Mesothelial cell of epicardium (in vitro differentiated cells): ENCODE measurements at places on chromosomes 6 and 20.

GRCh38 chr6:106959985-106960384, 14.5 kb downstream of the CD24 start:
- H3K4me1 ChIP-seq, result no peaks in the 10 kb centered on the region
- no peaks in the 10 kb centered on the region for H3K27me3 ChIP-seq
- no peak for DNase-seq
- no peak overlapping the region for H3K27ac ChIP-seq

DNA sequence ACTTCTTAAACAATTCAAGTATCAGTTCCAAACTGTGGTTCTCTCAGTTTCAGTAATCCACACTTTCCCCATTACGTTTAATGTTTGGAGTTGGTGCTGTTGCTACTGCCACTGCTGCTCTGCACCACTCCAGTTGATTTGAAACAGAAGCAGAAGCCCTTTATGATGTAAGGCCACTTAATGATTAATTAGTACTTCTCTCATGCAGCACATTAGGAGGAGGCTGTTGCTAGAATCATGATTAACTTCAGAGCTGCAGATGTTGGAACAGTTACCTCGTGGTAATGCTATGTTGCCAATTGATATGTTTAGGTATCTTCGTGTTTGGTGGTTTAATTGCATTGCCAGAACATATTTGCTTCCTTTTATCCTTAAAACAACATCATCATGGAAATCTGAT, 986.2 kb upstream of the CITED2 start:
- peaks cover 17% of the 10 kb centered on the region for H3K4me1 ChIP-seq
- H3K36me3 ChIP-seq, result peaks cover 13% of the 10 kb centered on the region
- no peak overlapping the region for H3K4me3 ChIP-seq
- no peak overlapping the region for H3K27ac ChIP-seq

DNA sequence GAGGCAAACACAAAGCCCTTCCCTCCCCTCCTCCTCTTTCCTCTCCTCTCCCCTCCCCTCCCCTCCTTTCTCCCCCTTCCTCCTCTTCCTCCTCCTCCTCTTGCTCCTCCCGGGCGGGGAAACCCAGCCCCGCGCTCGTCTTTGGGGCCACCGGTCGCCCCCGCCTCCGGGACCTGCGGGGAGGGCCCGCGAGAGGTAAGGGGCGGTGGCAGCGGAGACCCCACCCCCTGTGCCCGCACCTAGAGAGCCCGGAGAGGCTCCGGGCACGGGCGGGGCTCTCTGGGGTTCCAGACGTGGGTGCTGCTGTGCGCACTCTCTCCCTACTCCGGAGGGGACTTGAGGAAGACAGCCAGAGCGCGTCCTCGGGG, at the start of gene RIN2:
TSS of gene RIN2 (plus strand) at position 126 of the 368 bp plus-strand sequence. CDS start 131,344 bp downstream, outside the sequence.
- peaks cover 48% of the 10 kb centered on the region for H3K4me1 ChIP-seq
- H3K4me3 ChIP-seq, result peak within 1 kb of the TSS; percentile 92
- no peak for DNase-seq
- H3K27ac ChIP-seq, result peak within 1 kb of the TSS; percentile 98

GRCh38 chr6:33865478-33866077, 61.8 kb upstream of the MLN start:
- no peak overlapping the region for H3K4me3 ChIP-seq
- H3K36me3 ChIP-seq, result no peaks in the 10 kb centered on the region
- no peak overlapping the region for H3K27ac ChIP-seq
- peaks cover 6% of the 10 kb centered on the region for H3K4me1 ChIP-seq
- peaks cover 33% of the 10 kb centered on the region for H3K27me3 ChIP-seq

DNA sequence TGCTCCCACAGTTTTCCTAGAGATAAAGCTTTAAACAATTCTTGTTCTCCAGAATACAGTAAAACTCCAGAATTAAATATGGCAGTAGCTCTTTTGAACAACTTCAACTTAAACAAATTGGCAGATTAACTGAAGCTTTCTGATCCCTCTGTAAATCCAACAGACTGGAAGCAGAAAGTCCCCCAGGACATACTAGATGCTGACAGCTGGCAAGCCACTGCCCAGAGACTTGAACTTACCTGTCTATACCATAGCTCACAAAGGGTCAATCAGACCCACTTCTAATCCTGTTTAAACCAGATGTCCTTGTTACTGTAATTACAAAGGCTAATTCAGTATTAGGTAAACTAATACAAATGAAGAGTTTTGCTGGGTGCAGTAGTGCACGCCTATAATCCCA, 12.3 kb downstream of the GPLD1 start:
- no peak overlapping the region for H3K27ac ChIP-seq
- no peak for DNase-seq
- no peaks in the 10 kb centered on the region for H3K27me3 ChIP-seq
- peaks cover 7% of the 10 kb centered on the region for H3K36me3 ChIP-seq
- no peak overlapping the region for H3K4me3 ChIP-seq

DNA sequence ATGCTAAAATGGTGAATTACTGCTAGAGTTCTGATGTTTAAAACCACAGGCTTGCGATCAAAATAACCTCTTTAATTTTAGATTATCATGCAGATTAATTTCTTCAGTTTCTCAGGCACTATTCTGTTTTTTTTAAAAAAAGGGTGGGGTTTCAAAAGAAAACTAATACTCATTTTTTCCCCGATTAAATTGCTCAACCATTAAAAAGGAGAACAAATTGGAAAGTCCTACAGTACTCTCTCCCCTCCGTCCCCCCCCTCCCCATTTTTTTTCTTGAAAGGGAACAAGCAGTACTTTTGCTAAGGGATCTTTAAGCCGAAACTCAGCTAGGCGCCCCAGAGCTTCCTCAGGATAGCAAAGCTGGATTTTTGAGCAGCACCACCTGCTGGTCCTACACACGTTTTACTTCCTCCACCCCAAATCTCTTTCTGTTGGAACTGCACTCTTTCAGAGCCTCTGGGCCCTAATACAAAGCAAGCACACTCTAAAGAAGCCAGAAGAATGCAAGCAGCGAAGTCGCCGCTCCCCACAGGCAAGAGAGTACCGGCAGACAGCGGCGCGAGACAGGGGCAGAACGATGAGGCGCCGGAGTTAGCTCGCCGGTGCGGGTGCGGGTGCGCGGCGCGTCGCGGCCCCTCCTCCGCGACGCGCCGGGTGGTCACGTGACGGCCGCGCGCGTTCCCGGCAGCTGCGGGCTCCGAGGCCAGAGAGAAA, at the start of gene RNF146:
TSS of gene RNF146 (plus strand) at position 687 of the 714 bp plus-strand sequence. CDS start 13,475 bp downstream, outside the sequence.
- H3K27ac ChIP-seq, result peak within 1 kb of the TSS; percentile 99
- peak within 1 kb of the TSS; percentile 93 for H3K4me3 ChIP-seq

GRCh38 chr20:59587570-59587969, 16.8 kb upstream of the PHACTR3 start:
- H3K27ac ChIP-seq, result no peak overlapping the region
- peaks cover 39% of the 10 kb centered on the region for H3K27me3 ChIP-seq
- H3K36me3 ChIP-seq, result no peaks in the 10 kb centered on the region
- no peak overlapping the region for H3K4me3 ChIP-seq

GRCh38 chr6:133223452-133224029, 17.6 kb upstream of the EYA4 start:
- H3K27me3 ChIP-seq, result peaks cover 14% of the 10 kb centered on the region
- no peak overlapping the region for H3K4me3 ChIP-seq
- DNase-seq, result no peak

GRCh38 chr6:147384737-147385710, 123.5 kb upstream of the SAMD5 start:
- H3K27ac ChIP-seq, result no peak overlapping the region
- no peaks in the 10 kb centered on the region for H3K27me3 ChIP-seq
- peaks cover 6% of the 10 kb centered on the region for H3K4me1 ChIP-seq
- peaks cover 28% of the 10 kb centered on the region for H3K36me3 ChIP-seq
- H3K4me3 ChIP-seq, result no peak overlapping the region

GRCh38 chr6:98579079-98579478, 255.3 kb upstream of the POU3F2 start:
- no peaks in the 10 kb centered on the region for H3K36me3 ChIP-seq
- H3K4me3 ChIP-seq, result no peak overlapping the region
- DNase-seq, result no peak
- H3K27me3 ChIP-seq, result no peaks in the 10 kb centered on the region
- H3K27ac ChIP-seq, result no peak overlapping the region

DNA sequence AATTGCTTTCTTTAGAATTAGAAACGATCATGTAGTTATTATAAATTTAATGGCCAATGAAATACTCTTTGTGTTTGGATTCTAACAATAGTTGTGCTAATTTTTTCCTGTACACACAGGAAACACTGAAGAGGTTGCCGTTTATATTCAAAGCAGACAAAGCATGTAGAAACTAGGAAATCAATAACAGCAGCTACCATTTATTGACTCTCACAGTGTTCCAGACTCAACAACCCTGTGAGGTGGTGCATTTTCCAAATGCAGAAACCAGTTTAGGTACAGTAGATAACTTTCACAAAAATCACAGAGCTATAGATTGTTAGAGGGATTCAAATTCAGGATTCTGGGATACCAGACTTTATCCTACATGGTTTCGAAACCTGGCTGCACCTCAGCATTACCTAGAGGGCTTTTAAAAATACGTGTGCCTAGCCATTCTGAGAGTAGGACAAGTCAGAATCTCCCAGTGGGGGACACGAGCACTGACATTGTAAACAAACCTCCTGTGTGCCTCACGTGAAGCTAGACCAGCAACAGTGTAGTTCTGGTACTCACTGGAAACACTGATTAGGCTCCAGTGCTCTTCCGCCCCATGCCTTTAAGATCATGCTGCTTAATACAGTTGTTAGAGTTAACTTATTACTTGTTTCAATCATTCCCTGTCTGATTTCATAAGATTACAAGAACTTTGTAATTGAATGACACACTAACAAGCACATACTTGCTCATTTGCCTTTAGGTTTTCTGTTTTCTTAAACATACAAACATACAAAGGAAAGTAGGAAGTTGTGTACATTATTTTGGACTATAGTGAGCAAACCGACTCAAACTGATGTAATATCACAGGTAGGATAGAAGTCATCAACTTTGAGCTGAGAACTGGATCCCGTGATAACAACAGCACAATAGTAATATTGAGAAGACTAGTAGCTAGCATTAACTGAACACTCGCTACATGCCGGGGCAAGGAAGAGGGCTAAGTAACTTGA, 65.8 kb downstream of the MAP3K4 start:
- no peak overlapping the region for H3K4me3 ChIP-seq
- H3K36me3 ChIP-seq, result peaks cover 16% of the 10 kb centered on the region
- peaks cover 2% of the 10 kb centered on the region for H3K4me1 ChIP-seq
- no peak overlapping the region for H3K27ac ChIP-seq

DNA sequence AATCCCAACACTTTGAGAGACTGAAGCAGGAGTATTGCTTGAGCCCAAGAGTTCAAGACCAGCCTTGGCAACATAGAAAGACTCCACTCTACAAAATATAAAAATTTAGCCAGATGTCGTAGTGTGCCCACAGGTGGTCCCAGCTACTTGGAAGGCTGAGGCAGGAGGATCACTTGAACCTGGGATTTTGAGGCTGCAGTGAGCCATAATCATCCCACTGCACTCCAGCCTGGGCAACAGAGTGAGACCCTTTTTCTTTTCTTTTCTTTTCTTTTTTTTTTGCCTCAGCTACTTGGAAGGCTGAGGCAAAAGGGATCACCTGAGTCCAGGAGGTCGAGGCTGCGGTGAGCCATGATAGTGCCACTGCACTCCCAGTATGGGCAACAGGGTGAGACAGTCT, 17.9 kb downstream of the FASTKD5 start:
- no peaks in the 10 kb centered on the region for H3K27me3 ChIP-seq
- H3K27ac ChIP-seq, result no peak overlapping the region
- peaks cover 21% of the 10 kb centered on the region for H3K36me3 ChIP-seq

DNA sequence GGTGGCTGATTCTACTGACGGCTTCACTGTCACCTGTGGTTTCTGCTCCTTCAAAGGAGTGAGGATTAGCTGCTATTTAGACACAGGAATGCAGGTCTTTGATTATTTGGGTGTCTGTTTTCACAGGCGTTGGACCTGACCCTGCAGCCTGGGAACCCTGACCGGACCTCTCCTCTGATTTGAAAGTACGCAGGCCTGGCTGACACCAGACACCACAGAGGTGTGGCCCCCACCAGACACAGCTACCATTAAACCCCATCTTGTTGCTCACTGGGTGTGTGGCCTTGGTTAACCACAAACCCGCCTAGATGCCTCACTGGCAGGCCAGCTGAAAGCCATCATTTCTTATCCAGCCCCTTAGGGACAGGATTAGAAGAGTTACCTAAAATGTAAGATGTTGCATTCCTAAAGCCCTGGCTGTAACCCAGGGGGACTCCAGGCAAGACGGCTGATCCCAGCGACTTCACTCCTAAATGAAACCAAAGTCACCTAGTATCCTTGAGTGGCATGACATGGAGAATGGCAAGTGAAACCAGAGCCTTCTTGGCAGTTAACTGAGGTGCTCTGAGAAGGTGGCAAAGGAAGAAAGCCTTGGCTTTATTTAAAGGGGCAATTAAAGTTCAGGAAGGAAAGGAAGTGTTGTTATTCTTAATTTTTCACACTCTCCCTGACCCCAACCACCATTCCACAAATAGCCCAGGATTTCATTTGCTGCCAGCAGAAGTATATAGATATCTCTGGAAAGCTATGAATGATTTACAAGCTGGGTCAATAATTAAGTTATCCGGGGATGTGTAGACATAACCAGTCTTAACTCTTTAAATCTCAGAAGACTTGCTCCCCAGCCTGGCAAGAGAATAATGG, 169.9 kb downstream of the QRSL1 start:
- peak overlapping the region; percentile 77 for H3K27ac ChIP-seq
- H3K36me3 ChIP-seq, result no peaks in the 10 kb centered on the region
- no peak for DNase-seq
- H3K27me3 ChIP-seq, result no peaks in the 10 kb centered on the region

GRCh38 chr6:155958550-155958949, 502.9 kb upstream of the NOX3 start:
- H3K36me3 ChIP-seq, result no peaks in the 10 kb centered on the region
- no peak overlapping the region for H3K4me3 ChIP-seq
- H3K27ac ChIP-seq, result no peak overlapping the region
- no peaks in the 10 kb centered on the region for H3K4me1 ChIP-seq
- DNase-seq, result no peak

GRCh38 chr6:160141001-160141726, 19.5 kb downstream of the SLC22A1 start:
- no peaks in the 10 kb centered on the region for H3K27me3 ChIP-seq
- peak overlapping the region; percentile 65 for H3K27ac ChIP-seq
- H3K4me3 ChIP-seq, result no peak overlapping the region
- H3K36me3 ChIP-seq, result peaks cover 17% of the 10 kb centered on the region
- peaks cover 31% of the 10 kb centered on the region for H3K4me1 ChIP-seq

- H3K27me3 ChIP-seq, result no peaks in the 10 kb centered on the region
- no peak for DNase-seq
- no peaks in the 10 kb centered on the region for H3K36me3 ChIP-seq
- peak overlapping the region; percentile 65 for H3K27ac ChIP-seq
These were observed 17.7 kb upstream of the THBS2 start for GRCh38 chr6:169271158-169271876.

GRCh38 chr6:38155621-38156204, 336.2 kb downstream of the ZFAND3 start:
- H3K27me3 ChIP-seq, result no peaks in the 10 kb centered on the region
- H3K36me3 ChIP-seq, result peaks cover 32% of the 10 kb centered on the region
- H3K4me1 ChIP-seq, result no peaks in the 10 kb centered on the region
- no peak overlapping the region for H3K4me3 ChIP-seq
- H3K27ac ChIP-seq, result peak overlapping the region; percentile 33

GRCh38 chr6:57252137-57252536, 30.0 kb upstream of the RAB23 start:
- no peak overlapping the region for H3K4me3 ChIP-seq
- H3K4me1 ChIP-seq, result peaks cover 11% of the 10 kb centered on the region
- no peak for DNase-seq
- H3K27me3 ChIP-seq, result no peaks in the 10 kb centered on the region
- no peaks in the 10 kb centered on the region for H3K36me3 ChIP-seq
- no peak overlapping the region for H3K27ac ChIP-seq
